ENCODE measurements at places on chromosomes 5 and 9. TPM values are rescaled to one million over a fixed set of nuclear protein-coding genes. Genes with fewer than 3 reads are reported as not detected.

Gene C1QTNF2
- not detected for total RNA-seq

Gene SOHLH1
- total RNA-seq: not detected

- DNase-seq: no peak
Observed at GRCh38 chr5:160747987-160748386, 104.0 kb downstream of the ATP10B start.

GRCh38 chr9:135802876-135803419 lies 101.0 kb downstream of the KCNT1 start:
- no peak for DNase-seq

Gene CEL
- 3.6 TPM for total RNA-seq

All from activated T-cell treated with anti-CD3 and anti-CD28 coated beads, Interleukin-2, amount 50 U/mL, for 72 hours (primary cell).